Type B pancreatic cell (in vitro differentiated cells): ENCODE measurements at places on chromosomes 5 and 9.

GRCh38 chr5:180291234-180291940, 496 bp downstream of the MAPK9 start:
- no peak for DNase-seq

GRCh38 chr9:117153021-117153420, 261.8 kb downstream of the ASTN2 start:
- DNase-seq, result no peak

DNA sequence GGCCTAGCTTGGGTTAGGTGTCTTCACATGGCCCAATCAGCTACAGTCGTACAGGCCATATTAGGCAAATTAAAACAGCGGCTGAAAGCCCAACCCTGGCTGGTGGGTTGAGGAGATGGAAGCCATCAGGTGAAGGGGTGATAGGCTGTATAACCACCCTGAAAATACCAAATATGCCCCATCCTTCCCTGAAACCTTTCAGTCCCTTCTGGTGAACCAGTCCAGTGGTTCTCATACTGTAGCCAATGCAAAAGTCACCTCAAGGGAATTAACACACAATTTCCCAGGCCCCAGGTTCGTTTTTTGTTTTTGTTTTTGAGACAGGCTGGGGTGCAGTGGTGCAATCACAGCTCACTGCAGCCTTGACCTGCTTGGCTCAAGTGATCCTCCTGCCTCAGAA, 19.8 kb upstream of the KCNV2 start:
- no peak for DNase-seq

GRCh38 chr5:76690704-76691466, 25.0 kb upstream of the F2R start:
- DNase-seq, result no peak

DNA sequence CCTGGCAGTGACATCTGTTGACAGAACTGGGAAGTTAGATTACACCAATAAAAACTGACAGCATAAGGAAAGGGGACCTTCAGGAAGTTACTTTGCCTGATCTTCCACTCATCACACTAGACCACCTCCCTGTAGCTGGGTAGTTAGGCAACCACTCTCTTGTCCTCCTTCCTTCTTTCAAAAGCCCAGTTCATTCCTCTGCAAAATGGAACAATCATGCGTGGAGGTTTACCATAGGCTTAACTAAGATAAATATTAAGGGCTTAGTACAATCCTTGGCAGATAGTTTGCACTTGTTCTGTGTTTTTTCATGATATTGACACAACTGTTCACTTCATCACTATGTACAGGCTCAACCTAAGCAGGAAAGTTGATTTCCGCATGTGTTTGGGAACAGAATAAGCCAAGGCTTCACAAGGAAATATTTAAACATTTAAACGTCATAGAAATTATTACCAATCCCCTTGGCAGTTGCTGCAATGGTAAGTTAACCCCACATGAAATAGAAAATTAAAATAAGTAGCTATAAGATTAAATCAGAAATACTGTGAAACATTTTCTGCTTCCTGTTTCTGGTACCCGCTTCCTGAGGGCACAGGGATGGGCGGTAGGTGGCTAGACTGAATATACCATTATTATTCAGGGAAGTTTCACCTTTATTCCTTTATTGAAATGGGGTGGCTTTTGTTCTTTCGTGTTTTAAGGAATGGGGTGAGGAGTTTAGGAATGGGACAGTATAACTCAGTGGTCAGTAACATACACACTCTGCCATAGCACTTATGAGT, 9.9 kb upstream of the PTGER4 start:
- no peak for DNase-seq

DNA sequence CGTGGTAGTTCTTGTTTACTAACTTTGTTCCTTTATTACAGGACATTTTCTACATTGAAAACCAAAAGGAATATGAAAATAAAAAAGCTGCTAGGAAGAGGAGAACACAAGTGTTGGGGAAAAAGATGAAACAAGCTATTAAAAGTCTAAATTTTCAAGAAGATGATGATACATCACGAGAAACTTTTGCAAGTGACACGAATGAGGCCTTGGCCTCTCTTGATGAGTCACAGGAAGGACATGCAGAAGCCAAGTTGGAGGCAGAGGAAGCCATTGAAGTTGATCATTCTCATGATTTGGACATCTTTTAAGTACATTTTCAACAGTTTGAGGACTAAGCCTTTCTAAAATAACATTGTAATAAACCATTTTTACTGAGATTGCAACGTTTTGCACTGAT, 23.8 kb downstream of the PHAX start:
- no peak for DNase-seq

DNA sequence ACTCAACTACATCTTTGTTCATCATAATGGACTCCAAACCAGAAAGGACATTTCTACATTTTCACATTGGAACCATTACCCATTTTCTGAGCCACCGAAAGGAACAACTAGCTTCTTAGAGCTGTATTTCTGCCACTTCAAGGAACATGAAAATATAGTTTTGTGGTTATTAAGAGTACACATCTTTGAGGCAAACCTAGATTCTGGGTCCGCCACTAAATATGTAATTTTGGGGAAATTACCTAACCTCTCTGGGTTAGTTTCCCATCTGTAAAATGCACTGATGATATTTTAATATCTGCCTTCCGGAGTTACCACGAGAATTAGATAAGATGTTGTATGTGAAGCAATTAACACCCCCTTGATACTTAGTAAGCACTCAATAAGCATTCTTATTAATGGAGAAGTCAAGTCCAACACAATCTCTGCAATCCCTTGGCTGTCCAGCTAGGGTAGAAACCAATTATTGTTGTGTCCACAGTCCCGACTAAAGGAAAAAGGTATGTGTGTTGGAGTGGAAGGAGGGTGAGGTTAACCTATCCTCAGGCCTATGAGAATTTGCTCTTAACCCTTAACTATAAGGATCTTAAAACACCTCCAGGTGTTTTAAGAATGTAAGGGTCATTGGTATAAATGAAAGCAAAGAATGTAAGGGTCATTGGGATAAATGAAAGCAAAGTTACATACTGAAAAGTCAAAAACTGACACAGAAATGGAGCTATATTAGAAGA, 94.0 kb upstream of the PTGER4 start:
- no peak for DNase-seq

GRCh38 chr5:1068895-1069719, 42.8 kb downstream of the SLC12A7 start:
- DNase-seq, result no peak

- no peak for DNase-seq
Measured at GRCh38 chr5:168939887-168940544, 360.8 kb upstream of the PANK3 start.

- no peak for DNase-seq
Measured at GRCh38 chr5:140245341-140245740, 57.6 kb downstream of the PFDN1 start.

GRCh38 chr9:72627147-72627546, 105.7 kb downstream of the TMC1 start:
- no peak for DNase-seq

DNA sequence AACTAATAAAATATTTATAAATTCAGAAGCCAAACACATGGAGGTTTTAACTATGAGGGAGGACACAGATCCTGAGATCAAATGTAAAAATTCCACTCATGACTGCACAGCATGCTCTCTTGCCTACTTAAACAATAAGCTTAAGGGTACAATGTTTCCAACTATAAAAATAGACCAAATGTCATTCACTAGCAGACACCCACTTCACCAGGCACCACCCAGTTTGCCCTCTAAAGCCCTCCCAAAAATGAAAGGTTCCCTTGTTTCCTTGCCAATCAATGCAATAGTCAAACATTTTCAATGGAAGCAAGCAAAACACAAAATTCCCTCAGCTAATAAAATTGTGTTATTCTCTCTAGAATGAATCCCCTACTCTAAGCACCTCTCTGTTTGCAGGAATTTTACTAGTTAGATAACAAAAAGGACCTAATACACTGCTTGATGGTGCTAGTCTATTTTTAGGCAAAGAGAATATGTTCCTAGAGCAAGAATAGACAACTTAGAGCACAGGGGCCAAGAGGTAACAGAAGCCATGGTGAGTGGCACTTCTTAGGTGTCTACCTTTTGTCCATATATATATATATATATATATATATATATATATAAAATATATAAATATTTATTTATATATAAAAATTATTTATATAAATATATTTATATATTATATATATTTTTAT, 135.3 kb downstream of the HOMER1 start:
- no peak for DNase-seq

DNA sequence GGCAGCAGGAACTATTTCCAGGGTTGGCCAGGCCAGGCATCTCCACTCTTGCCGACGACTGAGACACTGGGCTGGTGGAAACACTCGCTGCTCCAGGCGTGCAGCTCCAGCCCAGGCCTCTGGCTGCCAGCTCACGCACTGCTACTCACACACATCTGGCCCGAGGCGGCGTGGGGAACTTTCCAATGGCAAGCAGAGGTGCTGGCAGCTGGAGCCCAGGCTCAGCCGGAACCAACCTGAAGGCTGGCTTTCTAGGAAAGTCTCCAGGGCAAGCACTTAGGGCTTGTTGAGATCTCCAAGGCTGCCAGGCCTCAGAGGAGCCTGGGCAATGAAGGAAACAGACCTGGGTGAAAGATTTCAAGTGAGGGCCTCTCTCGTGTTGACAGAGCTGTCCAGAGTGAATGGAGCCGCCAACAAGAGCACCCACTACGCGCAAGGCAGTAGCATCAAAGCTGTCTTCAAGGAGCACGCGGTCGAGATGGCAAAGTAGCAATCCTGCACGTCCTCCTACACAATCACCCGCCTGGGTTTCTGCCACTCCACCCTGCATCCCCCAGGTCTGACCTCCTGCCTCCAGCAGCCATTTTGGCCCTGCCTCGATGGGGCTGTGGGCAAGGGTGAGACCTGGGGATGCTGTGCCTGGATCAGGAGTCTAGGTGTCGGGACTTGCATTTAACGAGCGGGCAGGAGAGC, 14.4 kb downstream of the SH3PXD2B start:
- no peak for DNase-seq

GRCh38 chr9:80948066-80948465, 741.3 kb downstream of the TLE1 start:
- DNase-seq, result no peak

DNA sequence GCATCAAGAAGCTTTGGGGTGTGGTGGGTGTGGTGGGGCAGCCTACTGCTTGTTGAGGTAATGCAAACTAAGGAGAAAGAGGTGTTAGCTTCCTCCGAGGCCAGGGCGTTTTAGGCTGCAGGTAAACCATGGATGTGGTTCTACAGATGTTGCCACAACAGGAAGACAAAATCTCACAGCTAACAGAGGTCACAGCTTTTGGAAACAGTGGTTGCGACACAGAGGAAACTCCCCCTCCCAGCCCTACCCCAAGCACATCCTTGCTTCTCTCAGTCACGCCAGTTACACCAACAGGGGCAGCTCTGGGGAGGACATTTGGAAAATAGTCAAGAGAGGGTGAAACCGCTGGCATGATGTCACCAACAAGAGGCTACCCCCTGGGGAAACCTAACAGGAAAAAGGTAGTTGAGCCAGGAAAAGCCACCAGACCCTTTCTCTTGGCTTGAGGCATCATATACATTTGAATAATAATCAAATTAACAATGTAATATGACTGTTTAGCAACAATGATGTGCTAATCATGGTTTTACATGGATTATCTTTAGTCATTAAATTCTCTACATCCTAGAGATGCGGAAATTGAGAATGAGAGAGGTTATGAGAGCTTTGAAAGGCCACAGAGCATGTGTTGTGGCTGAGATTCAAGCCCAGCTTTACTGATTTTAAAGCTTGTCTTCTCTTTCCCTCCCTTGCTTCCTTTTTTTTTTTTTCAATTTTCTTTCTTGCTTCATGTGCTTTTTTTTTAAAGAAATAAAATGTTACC, 82.2 kb upstream of the IL12B start:
- no peak for DNase-seq

- no peak for DNase-seq
Measured at GRCh38 chr5:40430101-40430710, 249.5 kb upstream of the PTGER4 start.

GRCh38 chr5:90866915-90867731, 308.5 kb downstream of the ADGRV1 start:
- DNase-seq, result no peak

DNA sequence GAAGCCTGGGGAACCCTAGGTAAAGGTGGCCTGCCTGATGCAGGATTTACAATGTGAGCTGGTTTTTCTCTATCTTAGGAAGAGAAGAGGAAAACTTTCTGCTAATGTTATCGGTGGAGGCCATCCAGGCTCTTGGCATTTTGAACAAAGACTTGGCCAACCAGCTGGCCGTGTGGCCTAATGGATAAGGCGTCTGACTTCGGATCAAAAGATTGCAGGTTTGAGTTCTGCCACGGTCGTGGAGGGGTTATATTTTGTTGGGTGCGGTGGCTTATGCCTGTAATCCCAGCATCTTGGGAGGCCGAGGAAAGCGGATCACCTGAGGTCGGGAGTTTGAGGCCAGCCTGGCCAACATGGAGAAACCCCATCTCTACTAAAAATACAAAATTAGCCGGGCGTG, 9.6 kb downstream of the C9orf152 start:
- DNase-seq, result no peak

DNA sequence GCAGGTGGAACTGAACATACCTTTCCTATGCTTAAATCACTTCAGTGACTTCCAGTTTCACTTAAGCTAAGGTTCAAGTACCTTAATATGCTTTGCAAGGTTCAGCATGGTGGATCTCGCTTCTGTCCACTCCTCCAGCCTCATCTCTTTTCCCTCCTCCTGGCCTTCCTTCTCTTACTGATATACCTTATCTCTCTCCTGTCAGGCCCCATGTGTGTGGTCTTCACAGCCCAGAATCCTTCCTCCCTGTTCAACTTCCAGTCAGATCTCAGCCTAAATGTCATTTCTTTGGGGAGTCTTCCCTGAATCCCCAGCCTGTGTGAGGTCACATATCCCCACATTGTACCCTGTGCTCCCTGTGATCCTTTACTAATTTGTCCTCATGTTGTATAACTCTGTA, 87.7 kb downstream of the ANGPTL2 start:
- no peak for DNase-seq

- DNase-seq, result peak; percentile 70
Measured at GRCh38 chr5:150000990-150001659, 586 bp downstream of the HMGXB3 start.

DNA sequence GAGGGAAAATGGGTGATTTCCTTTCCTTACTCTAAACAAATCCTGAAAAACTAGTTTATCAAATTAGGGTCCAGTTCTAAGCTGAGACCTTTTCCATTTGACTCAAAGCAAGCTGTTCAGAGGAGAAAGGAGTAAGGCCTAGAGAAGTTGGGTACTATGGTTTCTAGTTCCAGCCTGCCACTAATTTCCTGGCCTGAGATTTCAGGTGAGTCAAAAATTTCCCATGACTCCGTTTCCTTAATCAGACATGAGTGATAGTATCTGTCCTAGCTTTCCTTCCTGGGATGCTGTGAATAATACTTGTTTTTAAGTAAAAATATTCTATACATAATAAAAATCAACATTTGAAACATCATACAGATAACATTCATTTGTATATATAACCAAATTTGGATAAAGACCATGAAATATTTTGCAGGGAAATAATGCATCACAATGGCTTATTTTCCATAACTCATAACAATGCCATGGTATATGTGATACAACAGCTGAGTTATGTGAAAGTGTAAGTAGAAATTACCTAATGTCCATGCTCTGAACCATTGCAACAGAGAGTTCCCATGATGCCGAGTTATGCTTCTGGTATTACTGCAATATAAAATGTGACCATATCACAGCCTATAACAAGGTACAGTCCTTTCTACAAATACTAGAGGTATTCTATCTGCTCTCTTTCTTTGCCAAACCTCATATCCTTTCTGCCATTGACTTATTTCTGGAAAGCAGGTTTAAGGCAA, 142.7 kb downstream of the MLLT3 start:
- no peak for DNase-seq

- no peak for DNase-seq
Measured at GRCh38 chr5:132215329-132215728, 12.3 kb downstream of the P4HA2 start.

- DNase-seq, result no peak
Measured at GRCh38 chr9:110206389-110206788, 1.6 kb downstream of the C9orf152 start.

- DNase-seq, result no peak
Measured at GRCh38 chr9:4262735-4263141, 37.1 kb downstream of the GLIS3 start.
